Daoy (cell line): ENCODE measurements at places on chromosomes 11 and 22. TPM values are rescaled to one million over a fixed set of nuclear protein-coding genes. Genes with fewer than 3 reads are reported as not detected.

DNA sequence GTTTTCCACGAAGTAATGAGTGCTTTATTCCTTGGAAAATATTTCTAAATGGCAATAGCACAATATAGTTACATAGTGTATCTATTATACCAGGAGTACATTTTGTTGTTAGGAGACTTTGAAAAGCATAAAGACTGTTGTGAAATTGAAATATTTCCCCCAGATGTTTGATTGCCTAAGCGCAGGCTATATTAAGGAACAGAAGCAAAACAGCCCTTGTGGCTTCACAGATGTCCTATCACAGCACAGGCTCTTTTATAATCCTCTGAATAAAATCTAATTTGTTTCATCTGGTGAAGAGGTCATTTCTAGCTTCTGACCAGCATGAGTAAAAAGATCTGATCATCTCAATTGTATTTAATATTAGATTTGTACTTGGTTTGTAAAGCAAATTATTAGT, 48.2 kb downstream of the BSX start:
- no peak for DNase-seq

INPP5J gene
- 0.80 and 1.3 TPM in 2 replicates for total RNA-seq

GRCh38 chr11:127412722-127413380, 412.3 kb upstream of the KIRREL3 start:
- no peak for DNase-seq

CASP4 gene
- 132 and 157 TPM in 2 replicates for total RNA-seq

PPME1 gene
- 68.9 and 121 TPM in 2 replicates for total RNA-seq

DNA sequence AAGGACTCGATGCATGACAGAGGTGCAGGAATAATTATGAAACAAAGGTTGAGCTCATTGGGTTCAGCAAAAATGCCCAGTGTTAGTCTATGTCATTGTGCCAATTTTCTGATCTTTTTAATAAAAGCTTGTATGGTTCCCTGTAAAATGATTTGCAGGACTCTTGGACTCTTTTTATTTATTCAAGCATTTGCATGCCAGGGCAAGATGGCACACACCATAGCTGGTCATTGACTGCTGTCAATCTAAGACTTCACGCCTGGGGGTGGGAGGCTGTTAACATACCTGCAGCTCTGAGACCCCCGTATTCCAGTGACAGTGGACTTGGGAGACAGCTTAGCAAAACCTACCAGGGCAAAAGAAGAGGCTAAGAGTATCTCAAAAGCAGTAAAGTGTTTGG, 32.0 kb upstream of the ANO1 start:
- DNase-seq, result no peak

PEX16 gene
- total RNA-seq, result 26.8 and 35.7 TPM in 2 replicates

- no peak for DNase-seq
Measured at GRCh38 chr11:94400050-94400449, 1.2 kb downstream of the GPR83 start.

- peak; percentile 16 for DNase-seq
Measured at GRCh38 chr22:17575681-17576080, 12.4 kb downstream of the SLC25A18 start.

- no peak for DNase-seq
Measured at GRCh38 chr22:21858025-21858764, 9.2 kb downstream of the MAPK1 start.

MRPL48 gene
- total RNA-seq, result 31.0 and 43.2 TPM in 2 replicates

PATE2 gene
- 0.29 TPM in 1 of 2 replicates, not detected in the other for total RNA-seq

OR2AG2 gene
- total RNA-seq, result 0.03 TPM in 1 of 2 replicates, not detected in the other

DNA sequence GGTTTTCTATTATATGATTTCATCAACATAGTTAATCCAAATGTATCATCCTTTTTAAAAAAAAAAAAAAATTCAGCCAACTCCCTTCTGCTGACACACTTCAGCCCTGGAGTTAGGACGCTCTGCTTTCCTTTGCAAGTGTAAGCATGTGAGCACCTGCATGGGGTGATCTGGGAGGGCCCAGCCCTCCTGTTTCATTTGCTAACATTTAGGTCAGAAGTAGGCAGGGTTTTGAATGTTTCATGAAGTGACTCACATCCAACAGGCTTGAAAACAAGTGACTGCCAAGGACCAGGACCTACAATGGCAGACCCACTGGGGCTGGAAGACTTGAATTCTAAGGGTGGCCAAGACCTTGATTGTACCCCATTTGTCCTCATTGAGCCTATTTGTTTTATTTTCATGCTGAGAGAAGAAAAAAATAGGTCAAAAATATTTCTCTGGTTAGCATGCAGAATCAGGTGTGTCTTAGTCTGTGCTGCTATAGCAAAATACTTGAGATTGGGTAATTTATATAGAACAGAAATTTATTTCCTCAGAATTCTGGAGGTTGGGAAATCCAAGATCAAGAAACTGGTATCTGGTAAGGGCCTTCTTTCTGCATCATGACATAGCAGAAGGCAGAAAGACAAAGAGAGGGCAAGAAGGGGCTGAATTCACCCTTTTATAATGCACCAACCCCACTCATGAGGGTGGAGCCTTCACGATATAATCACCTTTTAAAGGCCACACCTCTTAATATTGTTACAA, 137.6 kb downstream of the CD44 start:
- DNase-seq, result peak; percentile 32

GRCh38 chr11:104665641-104666040, 232.6 kb downstream of the CASP12 start:
- DNase-seq, result no peak

DNA sequence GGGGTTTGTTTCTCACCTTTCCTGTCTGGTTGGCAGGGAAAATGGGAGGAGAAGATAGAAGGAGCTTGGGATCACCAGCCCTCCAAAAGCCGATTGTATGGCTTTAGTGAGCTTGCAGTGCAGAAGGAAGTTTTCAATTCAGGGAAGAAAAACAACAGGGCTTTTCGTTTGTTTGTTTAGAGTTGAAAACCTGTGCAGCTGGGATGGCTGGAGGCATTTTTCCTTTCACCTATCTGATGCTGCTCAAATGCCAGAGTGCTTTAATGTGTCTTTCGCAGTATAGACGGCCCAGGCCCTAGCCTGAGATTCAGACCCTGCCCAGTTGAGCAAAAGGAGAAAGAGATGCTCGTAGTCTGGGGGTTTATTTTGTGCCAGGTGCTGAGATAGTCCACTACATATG, 87.9 kb downstream of the INSC start:
- DNase-seq, result no peak

DNA sequence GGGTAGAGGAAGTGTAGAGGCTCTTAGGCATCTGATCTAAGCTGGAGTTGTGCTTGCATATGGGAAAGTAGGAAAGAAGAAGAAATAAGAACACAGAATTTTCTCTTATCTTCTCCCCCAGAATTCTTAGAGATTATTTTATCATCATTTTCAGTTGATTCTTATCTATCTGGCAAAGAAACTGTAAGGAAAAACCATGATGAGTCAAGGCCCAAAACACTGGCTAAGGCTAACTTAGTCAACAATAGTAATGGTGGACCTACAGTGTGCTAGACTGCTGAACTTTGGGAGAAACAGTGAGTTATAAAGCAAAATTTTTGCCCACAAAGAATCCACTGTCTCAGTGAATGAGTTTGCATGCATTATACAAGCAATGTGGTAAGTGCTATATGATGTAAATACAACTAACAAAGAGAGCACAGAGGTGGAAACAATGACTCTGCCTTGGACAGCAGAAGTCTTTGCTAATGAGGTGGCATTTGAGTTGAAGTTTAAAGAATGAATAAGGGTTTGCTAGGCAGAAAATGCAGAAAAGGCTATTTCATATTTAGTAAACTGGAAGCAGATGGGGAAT, 344.5 kb upstream of the PLET1 start:
- no peak for DNase-seq

DNA sequence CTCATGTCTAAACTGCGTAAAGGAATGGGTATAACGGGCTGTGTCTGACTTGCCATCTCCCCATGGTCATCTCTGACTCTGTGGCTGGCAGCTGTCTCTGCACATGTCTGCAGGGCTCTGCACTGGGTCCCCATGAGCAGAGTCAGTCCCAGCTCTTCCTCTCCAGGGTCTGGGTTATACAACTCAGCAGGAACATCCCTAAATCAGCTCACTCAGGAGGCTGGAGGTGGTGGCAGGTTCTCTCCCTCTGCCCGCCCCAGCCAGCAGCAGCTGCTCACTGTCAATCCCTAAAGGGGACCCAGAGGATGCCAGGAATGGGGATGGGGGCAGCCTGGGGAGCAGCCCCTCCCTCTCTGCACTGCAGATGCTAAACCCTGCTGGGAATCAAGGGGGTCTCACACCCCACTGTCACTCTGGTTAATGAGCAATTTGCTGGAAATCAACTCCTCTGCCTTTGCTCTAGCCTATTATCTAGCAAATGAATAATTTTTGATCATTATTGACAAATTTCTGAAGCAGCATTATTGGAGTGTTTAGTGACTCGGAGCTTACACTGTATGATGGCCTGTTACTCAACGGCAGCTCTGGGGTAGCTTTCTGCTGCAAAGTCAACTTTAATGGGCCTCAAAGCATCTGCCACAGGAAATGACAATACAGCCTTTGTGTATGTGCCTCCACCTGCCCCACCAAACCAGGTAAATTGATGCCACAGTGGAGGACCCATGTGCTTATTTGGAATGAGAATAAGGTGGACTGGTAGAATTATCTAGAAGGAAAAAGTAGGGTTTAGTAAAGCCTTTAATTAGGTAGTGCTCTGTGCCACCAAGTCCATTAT, 55.7 kb upstream of the SHANK2 start:
- DNase-seq, result no peak
